ENCODE measurements at places on chromosomes 3 and 15. TPM values are rescaled to one million over a fixed set of nuclear protein-coding genes. Genes with fewer than 3 reads are reported as not detected.

Gene RBP2
- total RNA-seq = not detected

Gene TMC3
- not detected for total RNA-seq

Gene TMCO5A
- not detected for total RNA-seq

Gene SCN11A
- total RNA-seq = not detected

Gene PCOLCE2
- total RNA-seq = not detected

Gene TLR9
- total RNA-seq = not detected

Gene ANKUB1
- 0.31 TPM for total RNA-seq

Gene APBA2
- 53.3 TPM for total RNA-seq

All from SJSA1 (cell line).